ENCODE measurements at places on chromosomes 2 and 18.

DNA sequence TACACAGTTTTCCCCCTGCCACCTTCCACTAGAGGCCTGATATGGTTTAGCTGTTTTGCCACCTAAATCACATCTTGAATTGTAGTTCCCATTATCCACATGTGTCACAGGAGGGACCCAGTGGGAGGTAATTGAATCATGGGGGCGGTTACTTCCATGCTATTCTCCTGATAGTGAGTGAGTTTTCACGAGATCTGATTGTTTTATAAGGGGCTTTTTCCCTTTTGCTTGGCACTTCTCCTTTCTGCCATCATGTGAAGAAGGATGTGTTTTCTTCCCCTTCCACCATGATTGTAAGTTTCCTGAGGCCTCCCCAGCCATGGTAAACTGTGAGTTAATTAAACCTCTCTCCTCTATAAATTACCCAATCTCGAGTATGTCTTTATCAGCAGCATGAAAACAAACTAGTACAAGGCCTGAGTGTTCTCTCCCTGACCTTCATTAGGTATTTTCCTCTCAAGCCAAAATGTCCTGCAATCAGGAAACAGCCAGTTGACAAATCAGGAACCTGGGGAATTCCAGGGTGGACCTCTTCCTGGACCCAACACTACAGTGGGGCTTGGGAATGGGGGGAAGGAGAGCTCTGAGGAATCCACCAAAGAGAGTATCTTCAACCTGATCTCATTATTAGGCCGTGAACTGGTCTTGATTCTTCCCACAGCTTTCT is 129.9 kb downstream of the TXNL1 start:
- no peak for DNase-seq

DNA sequence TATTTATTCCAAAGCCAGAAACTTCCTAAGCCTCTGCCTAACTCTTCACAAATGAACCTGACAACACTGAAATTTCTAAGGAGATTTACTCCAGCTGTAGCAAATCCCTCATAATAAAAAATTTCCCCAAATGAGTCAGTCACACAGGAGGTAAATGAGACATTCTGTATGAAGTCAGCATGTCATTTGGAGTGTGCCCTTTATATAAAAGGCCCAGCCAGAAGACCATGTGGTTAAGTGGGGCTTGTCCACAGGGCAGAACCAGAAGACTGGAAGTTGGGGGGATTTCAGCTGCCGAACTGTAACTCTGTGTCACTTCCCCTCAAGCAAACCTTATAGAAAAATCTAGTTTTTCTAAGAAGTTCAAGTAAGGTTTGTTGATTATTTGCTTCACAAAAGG is 30.2 kb downstream of the NRP2 start:
- no peak for DNase-seq

GRCh38 chr2:200533754-200534153 is 7.7 kb downstream of the SGO2 start:
- no peak for DNase-seq

GRCh38 chr2:120241684-120242083 is 11.0 kb upstream of the RALB start:
- DNase-seq: no peak

- no peak for DNase-seq
Observed at GRCh38 chr2:105085525-105085924, 47.7 kb downstream of the MRPS9 start.

- no peak for DNase-seq
Observed at GRCh38 chr2:86019121-86019520, 86.6 kb downstream of the POLR1A start.

GRCh38 chr2:122758967-122759366 is 1003.5 kb downstream of the TSN start:
- no peak for DNase-seq

GRCh38 chr18:70634576-70635147 is 345.8 kb downstream of the SOCS6 start:
- DNase-seq: no peak

GRCh38 chr18:48453330-48454066 is 44.3 kb upstream of the ZBTB7C start:
- no peak for DNase-seq

DNA sequence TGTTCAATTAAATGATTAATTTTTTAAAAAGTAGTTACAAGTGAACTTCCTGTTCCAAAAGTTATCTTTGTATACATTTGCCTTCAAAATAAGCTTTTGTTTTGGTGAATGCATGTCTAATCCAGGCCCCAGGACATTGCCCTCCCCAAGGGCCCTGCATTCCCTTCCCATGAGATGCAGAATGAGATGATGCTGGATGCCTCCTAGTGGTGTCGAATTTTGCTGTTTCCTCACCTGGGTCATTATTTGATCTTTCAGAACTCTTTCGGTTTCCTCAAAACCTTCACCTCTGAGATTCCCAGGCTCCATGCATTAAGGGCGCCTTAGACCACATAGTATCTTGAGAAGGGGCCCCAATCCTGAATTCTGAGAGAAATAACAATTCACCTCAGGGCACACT is 728.8 kb downstream of the CNTNAP5 start:
- DNase-seq: no peak

DNA sequence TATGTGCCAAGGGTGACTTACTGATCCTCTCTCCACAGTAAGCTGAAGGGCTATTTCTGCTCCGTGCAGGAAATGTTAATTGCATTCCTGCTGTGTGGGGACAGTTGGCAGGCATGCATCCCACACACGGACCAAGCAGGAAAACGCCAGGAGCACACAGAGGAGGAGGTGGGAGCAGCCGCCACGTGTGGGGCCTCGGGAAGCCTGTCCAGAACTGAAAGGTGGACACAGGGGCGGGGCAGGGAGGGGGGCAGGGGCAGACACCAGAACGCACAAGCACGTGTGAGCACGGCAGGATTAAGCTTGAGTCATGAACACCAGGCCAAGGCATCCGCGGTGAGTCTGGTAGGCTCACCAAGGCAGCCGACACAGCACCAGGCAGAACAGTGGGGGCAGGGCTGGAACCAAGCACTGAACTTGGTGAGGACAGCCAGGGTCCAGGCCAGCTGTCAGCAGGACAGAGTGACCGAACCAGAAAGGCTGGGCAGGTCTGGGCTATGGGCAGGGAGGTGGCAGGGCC is 177.1 kb downstream of the EIPR1 start:
- no peak for DNase-seq

- peak; percentile 52 for DNase-seq
Observed at GRCh38 chr18:62524440-62525200, 1.8 kb downstream of the ZCCHC2 start.

- no peak for DNase-seq
Observed at GRCh38 chr2:119449521-119449920, 17.9 kb downstream of the TMEM37 start.
